ENCODE measurements at places on chromosomes 3 and 15.
A peak's percentile ranks its signal among the peaks of the same experiment; 100 is the strongest.

DNA sequence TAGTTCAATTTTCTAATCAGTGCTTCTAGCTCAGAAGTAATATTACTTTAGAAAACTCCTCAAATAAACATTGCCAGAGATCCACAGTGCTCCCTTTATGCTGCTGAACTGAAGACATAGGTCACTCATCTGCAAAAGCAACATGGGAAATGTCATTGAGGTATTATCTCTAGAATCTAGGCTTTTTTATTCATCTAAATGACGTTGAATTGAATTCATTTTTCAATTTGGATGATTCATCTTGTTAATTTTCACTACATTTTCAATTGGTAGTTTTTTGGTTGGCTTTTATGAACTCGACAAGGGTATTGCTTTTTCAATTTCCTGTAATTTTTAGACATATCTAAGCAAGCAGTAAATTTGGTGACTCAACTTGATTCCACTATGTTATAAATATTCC is 275.4 kb downstream of the NFKBIZ start:
- DNase-seq = no peak

- no peak for DNase-seq
Measured at GRCh38 chr3:58562498-58562897, 14.7 kb downstream of the FAM107A start.

- no peak for DNase-seq
Measured at GRCh38 chr3:117545484-117545883, 835.9 kb downstream of the TUSC7 start.

DNA sequence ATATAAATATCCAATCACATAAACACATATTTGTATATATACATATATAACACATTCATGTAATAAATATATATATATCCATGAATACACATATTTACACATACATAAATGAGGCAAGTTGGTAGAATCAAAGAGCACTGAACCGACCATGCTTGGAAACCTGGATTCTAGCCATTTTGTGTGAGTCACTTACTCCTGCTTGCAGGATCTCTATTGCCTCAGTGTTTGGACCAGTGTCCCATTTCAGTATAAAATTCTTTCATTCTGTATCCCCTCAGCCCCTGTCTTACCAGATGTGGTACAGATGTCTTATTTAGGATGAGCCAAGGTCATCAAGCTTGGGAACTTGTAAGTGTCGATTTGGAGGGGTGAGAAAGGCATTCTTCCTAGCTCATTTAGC is 391.4 kb upstream of the FRG2C start:
- no peak for DNase-seq

DNA sequence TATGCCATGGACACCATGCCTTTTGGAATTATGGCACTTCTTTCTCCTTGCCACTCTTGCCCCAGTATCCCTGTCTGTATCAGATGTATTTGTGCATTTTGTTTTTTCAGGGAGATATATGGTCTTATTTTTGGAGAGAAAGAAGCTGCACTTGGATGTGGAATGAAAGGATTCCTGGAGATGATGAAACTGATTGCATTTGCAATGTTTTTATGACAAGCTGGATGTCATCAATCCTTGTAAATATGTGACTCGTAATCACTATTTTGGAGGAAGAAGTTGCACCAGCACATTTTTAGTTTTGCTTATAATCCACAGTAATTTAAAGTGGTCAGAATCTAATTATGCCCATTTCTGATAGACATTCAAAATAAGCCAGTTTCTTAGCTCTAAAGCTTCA is 165.0 kb downstream of the NR1D2 start:
- DNase-seq = no peak

- no peak for DNase-seq
Measured at GRCh38 chr15:61307474-61307873, 78.4 kb upstream of the RORA start.

- DNase-seq = no peak
Measured at GRCh38 chr15:101173233-101174119, 78.4 kb downstream of the CHSY1 start.

GRCh38 chr3:191500892-191501291 is 39.9 kb downstream of the PYDC2 start:
- DNase-seq = no peak

DNA sequence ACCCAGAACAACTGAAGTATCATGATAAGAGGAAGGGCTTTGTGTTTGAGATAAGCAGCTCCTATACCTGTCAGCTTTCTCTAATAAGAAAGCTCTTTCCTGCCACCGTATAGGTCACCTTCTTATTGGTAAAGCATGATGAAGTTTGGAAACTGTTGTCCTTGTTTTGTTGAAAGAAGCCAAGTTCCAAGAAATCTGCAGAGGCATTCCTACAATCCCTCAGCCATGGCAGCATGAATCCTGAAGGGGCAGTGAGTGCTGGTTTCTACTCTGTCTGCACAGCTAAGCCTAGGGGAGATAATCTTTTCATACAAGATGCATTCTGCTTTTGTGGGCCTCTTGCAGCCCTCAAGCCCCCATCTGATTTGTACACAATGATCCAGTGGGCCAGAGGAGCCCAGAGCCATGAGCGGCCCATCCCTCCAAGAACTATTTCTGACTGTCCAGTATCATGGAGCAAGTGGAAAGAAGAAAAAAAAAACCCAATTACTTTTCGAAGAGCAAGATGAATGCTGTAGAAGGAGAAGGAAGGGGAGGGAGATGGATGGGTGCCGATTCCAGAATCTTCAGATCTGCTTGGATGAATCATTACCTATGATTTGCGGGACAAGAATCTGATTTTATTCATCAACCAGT is 1.9 kb upstream of the THBS1 start:
- no peak for DNase-seq

GRCh38 chr3:21405671-21406667 is 345.0 kb downstream of the ZNF385D start:
- DNase-seq = no peak

DNA sequence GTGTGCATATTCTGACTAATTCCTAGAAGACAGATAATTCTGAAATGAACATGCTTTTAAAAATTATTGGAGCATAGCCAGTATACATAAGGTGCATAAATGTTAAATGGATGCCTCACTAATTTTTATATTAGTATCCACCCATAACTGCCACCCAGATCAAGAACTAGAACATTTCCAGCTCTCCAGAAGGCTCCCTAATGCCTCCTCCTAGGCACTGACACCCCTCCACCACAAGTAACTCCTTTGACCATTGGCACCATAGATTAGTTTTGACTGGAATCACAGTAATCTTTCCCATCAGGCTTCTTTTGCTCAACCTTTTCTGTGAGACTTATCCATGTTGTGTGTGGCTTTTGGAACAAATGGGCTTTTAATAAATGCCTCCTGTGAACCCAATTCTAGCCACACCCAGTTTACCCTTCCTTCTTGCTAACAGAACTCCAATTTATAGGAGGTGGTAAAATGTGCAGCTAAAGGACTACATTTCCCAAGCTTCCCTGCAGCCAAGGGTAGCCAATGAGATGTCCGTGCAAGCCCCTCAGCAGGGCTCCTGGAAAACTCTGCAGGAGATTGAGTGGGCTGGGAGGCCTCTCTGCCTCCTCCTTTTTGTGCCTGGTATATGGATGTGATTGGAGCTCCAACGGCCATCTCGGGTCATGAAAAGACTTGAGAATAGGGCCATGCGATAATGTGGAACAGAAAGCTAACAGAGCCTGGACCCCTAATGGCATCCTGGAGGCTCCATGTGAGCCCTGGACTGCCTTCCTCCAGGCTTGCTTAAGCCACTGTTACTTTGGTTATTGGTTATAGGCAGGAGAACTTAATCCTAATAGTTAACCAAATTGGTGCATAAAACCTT is 322.6 kb upstream of the TLE3 start:
- DNase-seq = no peak

- no peak for DNase-seq
Measured at GRCh38 chr15:38168467-38169070, 84.1 kb upstream of the SPRED1 start.

DNA sequence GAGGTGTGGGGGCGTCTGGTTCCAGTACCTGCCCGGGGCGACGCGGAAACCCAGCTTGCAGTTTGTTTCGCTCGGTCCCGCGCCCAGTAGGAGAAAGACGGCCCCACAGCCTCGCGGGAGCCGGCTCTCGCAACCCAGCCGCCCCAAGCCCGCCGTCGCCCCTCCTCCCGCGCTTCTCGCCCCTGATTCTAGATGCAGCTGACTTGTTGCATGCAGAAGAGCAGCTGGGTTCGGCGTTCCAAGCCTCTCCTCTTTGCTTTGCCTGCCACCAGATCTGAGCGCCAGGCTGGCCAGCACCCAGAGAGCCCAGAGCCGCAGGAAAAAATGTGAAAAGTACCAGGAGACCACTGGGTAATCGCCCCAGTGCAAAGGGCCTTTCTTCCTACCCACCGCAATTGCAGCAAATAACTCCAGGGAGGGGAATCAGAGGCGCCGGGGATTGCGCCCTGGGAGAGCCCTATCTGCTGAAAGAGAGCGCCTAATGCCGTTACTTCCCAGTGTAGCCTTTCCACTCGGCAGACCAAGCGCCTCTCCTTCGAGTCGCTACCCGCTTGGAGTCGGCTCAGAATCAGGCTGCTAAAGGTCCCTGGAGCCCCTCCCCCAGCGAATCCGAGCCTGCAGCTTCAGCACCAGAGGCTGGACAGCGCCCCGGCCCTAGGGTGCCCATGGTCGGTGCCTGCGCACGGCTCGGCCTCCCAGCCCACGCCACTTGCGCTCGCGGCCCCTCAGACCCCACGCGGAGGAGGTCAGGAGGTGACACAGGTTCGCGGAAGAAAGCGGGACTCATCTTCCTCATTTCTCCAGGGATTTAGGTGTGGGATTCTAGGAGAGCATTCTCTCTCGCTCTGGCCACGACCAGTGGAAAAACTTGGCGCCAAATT is 15.7 kb upstream of the AEN start:
- peak; percentile 79 for DNase-seq

GRCh38 chr15:71060983-71061382 is 54.3 kb upstream of the THSD4 start:
- no peak for DNase-seq

- no peak for DNase-seq
Measured at GRCh38 chr3:153760948-153761347, 360.2 kb upstream of the ARHGEF26 start.

DNA sequence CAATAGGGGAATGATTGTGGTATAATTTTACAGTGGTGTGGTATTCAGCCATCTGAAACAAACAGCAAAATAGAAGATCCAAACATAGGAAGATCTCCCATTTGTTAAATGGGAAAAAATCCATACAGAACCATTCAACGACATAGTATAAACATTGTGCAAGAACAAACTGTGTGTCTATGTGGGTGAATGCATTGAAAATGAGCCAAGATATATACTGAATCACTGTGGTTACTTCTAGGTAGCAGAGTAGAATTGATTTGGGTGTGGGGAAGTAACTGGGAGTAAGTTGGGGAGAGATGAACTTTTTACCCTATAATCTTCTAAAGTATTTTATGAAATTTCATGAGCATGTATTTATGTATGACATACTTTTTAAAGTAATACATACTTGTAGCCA is 123.1 kb upstream of the UMPS start:
- DNase-seq = no peak

DNA sequence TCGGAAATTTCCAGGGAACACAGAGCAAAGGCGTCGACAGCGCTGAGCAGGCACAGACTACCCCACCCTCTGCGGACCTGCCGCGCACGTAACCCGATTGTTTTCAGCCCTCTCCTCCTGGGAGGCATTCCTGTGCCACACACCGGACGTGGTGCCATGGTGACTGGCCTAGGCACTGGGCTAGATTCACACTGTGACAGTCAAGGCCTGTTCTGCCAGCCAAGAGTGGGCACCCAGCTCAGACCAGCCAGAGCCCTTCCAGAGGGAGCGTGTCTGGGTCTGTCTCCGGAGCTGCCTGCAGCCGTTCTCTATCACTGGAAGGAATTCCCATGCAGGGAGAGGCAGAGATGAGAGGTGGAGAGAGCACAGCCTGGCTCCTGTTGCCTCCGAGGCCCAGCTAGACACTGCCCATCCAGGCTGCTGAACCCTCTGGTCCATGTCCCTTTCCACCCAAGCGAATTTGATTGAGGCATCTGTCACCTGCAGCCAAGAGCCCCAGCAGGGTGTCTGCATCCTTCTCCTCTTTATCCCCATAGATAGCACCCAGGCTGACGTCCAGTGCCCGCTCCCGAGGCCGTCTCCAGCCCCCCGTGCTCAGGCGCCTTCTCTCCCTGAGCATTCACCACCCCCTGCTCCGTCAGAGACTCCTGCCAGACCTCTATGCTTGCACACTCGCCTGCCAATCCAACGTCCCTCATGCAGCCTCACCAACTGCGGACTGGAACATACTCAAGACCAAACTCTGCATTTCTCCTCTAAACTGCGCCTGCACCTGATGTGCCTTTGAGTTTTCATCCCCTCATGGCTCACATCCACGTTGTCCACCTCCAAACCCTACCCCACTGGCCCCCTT is 267.5 kb downstream of the OCA2 start:
- no peak for DNase-seq

GRCh38 chr3:42665050-42665878 is 11.8 kb downstream of the ZBTB47 start:
- no peak for DNase-seq

- DNase-seq = no peak
Measured at GRCh38 chr15:98909968-98910885, 97.4 kb downstream of the PGPEP1L start.

GRCh38 chr15:71337197-71337845 is 222.1 kb downstream of the THSD4 start:
- no peak for DNase-seq

GRCh38 chr15:90234096-90234988 is at the start of gene GDPGP1:
TSS of gene GDPGP1 (plus strand) at chr15:90234209. CDS start at chr15:90240909, 6,700 bp downstream.
- no peak for DNase-seq

DNA sequence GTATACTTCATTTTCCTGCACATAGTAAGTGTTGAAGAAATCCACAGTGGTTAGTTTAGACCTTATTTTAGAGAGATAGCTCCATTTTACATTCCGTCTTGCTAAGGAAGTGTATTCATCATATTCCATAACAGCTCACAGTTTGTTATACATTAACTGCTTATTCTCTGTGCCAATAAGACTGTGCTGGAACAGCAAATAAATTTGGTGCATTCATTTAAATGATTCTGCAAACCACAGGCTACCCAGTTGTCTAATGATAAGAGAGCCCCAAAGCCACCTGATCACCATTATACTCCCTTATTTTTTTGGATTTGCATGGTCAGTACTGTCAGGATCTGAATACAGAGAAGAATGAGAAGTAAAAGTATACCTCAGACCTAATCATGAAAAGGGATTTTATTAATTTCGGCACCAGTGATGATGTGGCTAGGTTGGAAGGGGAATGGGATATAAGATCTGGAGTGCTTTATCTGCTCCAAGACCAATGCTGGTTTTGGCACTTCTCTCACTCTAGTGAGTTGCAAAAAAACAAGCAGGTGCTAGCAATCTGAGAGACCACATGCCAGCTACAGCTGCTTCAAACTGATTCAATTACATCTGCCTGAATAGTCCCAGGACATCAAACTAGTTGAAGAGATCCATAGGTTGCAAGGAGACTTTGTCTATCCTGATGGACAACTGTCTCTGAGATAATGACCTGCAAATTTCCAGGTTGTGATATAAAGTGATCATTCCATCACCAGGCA is 254.8 kb downstream of the ZBTB20 start:
- DNase-seq = no peak

- no peak for DNase-seq
Measured at GRCh38 chr15:25739687-25740121, 123.4 kb downstream of the ATP10A start.

- no peak for DNase-seq
Measured at GRCh38 chr3:59558906-59559720, 509.3 kb upstream of the CFAP20DC start.
